T-helper 1 cell treated with Interleukin-12 subunit alpha and Interleukin-12 subunit beta and Interleukin-4 antibody, amounts not matched to agents 30 ng/mL and 1 ng/mL, for 36 hours (primary cell): ENCODE measurements at places on chromosomes 7 and 10. TPM values are rescaled to one million over a fixed set of nuclear protein-coding genes. Genes with fewer than 3 reads are reported as not detected.

The DUS4L gene
- total RNA-seq: 9.6 and 11.2 TPM in 2 replicates

The SLC16A9 gene
- total RNA-seq: 2.4 and 2.9 TPM in 2 replicates

The PI4K2A gene
- total RNA-seq: 13.9 and 14.1 TPM in 2 replicates

The CASTOR2 gene
- total RNA-seq: 3.2 TPM in 2 replicates

The CNTNAP2 gene
- not detected in 2 replicates for total RNA-seq

The ELAPOR2 gene
- total RNA-seq: 4.0 and 4.4 TPM in 2 replicates
